T-helper 1 cell (primary cell): ENCODE measurements at places on chromosomes 5 and 9.

DNA sequence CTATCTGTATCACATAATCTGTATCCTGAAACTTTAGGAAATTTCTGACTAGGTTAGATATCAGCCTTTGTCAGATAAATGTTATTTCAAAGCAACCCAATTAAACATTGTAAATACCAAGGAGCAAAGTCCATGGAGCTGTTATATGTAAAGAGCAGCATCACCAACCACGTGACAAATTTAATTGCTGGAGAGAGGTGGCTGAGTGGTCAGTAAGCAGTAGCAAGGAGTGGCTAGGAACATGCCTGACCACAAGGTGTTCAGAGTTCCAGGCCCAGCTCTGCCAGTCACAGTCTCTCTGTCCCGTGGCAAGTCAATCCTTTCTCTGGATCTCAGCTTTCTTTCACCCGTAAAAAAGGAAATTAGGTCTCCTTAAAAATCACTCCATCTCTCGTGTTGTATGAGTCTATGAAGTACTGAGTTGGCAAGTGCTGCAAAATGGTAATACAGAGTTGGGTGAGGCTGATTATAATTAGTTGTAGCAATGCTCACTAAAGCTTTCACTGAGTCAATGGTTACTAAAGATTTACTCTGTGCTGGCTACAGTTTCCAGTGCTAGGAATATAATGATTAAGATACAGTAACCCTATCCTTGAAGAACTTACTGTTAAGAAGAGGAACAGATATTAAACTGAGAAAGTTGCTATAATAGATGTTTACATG is 166.1 kb downstream of the GNAQ start:
- DNase-seq: no peak

DNA sequence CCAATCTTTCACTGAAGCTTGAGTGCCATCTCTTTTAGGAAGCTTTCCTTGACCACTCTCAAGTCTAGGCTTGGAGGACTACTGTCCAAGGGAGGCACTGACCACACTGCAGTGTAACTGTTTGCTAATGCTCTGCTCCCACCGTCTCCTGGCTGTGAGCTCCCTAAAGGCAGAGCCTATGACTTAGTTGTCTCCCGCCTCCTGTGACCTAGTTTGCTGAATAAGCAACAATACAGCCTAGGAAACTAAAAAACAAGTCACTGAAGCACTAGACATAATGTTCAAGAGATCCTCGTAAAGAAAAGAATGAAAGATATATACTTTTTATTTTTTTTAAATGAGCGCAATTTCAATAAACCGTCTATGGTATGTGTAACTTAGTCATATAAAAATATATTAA is 31.4 kb downstream of the LIX1 start:
- DNase-seq: no peak

- DNase-seq: peak; percentile 54
Measured at GRCh38 chr5:141664733-141665461, 13.7 kb upstream of the FCHSD1 start.

DNA sequence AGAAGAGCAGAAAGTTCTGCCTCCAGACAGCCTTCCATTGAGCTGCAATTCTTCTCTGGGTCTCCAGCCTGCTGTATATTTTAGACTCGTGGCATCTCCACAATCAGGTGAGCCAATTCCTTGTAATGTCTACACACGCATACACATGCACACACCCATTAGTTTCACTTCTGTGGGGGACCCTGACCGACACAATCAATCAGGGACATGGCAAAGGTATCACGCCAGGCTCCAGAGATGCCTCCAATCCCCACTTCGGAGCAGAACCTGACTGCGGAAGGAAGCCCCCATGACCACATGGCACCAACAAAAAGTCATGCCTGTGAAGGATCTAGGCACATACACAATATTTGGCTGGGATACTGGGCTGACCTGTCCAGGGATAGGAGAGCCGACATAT is 21.4 kb downstream of the SEMA4D start:
- DNase-seq: no peak

DNA sequence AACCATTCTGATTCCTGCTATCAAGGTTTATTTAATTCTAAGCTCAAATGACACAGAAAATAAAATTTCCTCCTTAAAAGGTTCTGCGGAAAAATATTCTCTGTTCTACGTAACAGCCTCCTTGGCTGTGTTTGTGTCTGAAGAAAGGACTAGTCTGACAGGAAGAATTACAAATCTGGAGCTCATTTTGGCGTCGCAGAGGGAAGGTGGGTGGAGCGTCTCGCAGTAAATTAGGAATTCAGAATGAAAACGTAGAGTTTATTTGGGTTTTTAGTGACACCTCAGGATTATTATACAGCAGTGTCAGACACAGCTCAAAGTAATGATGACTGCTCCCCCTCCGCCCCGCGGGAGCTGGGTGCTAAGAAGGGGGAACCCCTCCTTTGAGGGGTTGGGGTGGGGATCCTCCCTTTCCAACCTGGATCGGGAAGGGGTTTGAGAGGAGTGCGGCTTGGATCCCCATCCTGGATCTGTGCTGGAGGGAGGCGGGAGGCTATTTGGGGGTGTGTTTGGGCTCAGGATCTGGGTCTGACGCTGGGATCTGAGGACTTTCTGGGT is 933 bp upstream of the TGFBR1 start:
- no peak for DNase-seq

DNA sequence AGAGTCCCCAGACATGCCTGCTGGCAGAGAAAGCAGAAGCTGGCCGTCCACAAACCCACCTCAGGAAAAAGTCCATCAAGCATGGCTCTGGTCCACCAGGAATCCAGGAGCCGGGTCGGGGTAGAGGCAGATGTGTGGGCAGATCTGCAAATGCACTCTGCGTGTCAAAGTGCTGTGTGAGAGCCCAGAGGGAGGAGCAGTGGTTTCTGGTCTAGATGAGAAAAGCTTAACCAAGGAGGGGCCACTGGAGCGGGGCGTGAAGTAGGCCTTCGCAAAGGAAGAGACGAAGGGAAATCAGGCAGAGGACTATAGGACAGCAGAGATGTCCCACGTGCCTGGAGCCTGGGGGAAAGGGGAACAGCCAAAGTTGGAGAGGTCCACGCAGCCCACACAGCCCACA is 40.0 kb downstream of the TTLL11 start:
- no peak for DNase-seq
